ENCODE measurements at places on chromosomes 2 and 18. TPM values are rescaled to one million over a fixed set of nuclear protein-coding genes. Genes with fewer than 3 reads are reported as not detected.

DNA sequence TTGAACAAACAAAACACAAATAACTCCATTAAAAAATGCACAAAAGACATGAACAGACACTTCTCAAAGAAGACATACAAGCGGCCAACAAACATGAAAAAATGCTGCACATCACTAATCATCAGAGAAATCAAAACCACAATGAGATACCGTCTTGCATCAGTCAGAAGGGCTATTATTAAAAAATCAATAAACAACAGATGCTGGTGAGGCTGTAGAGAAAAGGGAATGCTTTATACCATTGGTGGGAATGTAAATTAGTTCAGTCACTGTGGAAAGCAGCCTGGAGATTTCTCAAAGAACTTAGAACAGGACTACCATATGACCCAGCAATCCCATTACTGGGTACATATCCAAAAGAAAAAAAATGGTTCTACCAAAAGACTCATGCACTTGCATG is 37.8 kb downstream of the GPR155 start:
- no peak for DNase-seq

ZNF396 gene
- 5.0 TPM for total RNA-seq

DNA sequence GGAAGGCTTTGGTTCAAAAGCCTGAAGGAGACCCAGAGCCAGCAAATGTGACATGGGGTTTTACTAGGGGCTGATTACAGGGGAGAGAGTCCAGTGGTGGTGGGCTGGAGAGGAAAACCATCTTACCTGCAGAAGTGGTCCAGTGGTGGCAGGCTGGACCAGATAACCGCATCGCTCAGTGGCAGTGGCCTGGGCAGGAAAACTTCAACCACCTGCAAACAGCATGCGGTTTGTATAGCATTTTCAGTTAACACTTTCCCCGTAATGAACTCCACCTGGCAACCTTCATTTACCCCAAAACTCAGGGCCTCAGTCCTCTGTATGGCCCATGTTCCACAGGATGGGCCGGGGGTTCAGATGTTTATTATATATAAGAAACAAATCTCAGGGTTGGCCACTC is 114.4 kb downstream of the LRRTM1 start:
- DNase-seq, result no peak

DNA sequence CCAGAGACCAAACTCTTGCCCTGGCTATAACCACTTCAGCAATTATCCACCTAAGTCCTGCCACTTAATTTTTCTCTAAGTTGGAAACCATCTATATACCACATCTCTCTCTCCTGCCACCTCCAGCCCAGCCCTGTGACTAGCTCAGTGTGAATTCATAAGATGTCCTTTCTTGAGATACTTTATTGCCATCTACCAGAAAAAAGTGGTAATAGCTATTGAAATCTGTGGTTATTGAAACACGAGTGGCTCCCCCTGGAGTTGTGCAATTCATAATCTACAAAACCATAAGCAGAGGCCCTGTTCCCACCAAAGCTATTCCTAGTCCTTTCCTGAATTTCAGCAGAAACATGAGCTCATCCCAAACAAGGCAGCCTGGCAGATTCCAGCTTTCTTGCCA is 324.0 kb downstream of the TXNL1 start:
- DNase-seq, result no peak

GRCh38 chr18:9743200-9744016 is 35.3 kb downstream of the RAB31 start:
- DNase-seq, result no peak

DNA sequence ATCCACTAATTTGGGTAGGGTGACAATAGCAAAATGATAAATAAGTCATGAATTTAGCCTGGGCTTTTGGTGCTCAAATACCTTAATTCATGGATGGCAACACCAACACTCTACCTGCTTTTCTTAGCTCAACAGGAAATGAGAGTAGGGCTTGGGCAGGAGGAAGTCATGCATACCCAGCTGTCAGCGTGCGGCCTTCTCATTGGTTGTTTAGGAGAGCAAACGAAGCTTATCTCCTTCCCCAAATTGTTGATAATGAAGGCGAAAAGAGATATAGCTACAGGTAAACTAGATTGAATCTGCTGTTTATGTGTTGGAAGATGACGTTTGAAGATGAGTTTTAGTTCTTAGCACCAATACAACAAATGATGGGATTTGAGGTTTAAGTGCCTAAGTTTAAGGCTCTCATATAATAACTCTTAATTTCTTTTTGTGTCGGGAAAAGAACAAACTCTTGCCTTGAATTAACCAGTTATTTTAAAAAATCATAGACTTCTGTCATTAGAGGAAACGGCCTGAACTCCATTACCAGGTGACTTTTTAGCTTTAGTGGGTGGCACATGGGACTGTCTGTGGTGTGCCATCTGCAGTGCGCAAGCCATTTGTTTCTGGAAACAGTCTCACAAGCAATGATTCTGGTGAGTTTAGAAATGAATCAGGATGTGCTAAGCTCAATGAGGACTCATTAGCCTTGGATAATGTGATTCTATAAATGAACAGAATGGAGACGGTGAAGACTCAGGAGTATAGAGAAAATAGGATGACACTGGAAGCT is 19.8 kb downstream of the MAP4K4 start:
- no peak for DNase-seq

DNA sequence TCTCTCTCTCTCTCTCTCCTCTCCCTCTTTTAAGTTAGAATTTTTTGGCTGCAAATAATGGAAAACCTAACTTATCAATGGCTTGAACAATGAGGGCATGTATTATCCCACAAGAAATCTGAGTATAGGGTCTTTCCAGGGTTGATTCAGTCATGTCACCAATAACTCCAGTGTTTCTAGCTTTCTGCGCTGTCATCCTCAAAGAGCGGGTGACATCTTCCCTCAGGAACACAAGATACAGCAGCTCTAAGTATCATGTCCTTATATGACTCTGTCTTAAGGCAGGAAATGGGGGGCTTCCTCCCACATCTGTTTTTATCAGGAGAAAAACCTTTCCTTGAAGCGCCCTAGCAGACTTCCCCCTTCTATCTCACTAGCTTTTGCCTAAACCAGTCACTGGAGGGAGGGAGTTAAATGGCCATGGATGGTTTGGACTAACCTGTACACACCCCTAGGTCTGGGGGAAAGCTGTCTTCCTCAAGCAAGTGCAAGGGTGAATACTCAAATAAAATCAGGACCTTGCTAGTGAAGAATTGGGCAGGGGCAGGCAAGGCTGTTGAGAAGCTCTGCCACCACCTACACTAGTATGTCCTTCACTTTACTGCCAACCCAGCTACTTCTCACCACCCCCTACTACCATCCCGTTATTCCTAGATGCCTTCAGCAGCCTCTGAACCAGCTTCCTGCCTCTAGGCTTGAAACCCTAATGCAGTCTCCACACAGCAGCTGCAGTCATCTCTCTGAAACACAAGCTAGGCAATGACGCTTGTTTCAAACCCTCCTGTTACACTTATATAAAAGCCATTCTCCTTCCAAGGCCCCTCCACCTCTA is 7.5 kb upstream of the TUBA4A start:
- no peak for DNase-seq
